Myometrial cell (primary cell): ENCODE measurements at places on chromosomes 11 and 22. TPM values are rescaled to one million over a fixed set of nuclear protein-coding genes. Genes with fewer than 3 reads are reported as not detected.

The TRPM5 gene
- total RNA-seq, result not detected in 2 replicates

The ENTHD1 gene
- not detected in 2 replicates for total RNA-seq

The SNX32 gene
- 0.58 and 1.1 TPM in 2 replicates for total RNA-seq

The HTR3A gene
- not detected in 2 replicates for total RNA-seq

The SPA17 gene
- 32.0 and 46.1 TPM in 2 replicates for total RNA-seq

The ARHGAP8 gene
- not detected in 2 replicates for total RNA-seq

The PRG3 gene
- not detected in 2 replicates for total RNA-seq

The TCN2 gene
- 29.4 and 32.6 TPM in 2 replicates for total RNA-seq

The POTEH gene
- total RNA-seq, result not detected in 2 replicates
